Activated CD8-positive, alpha-beta T cell treated with anti-CD3 and anti-CD28 coated beads, Interleukin-2, amount 10 ng/mL, durations not matched to agents 7 days and 5 days (primary cell): ENCODE measurements at places on chromosomes 12 and 14. TPM values are rescaled to one million over a fixed set of nuclear protein-coding genes. Genes with fewer than 3 reads are reported as not detected.

Gene CISTR
- not detected for total RNA-seq

Gene MUCL1
- not detected for total RNA-seq

Gene SERPINA10
- not detected for total RNA-seq

Gene LUM
- not detected for total RNA-seq

Gene NFATC4
- not detected for total RNA-seq

Gene DIO2
- not detected for total RNA-seq

Gene SNW1
- total RNA-seq: 94.4 TPM
